NCI-H1436 (cell line): ENCODE measurements at places on chromosomes 4 and X.
A peak's percentile ranks its signal among the peaks of the same experiment; 100 is the strongest.

- no peak for DNase-seq
These were observed 81.0 kb upstream of the SMARCAD1 start for GRCh38 chr4:94126669-94127068.

- DNase-seq: no peak
These were observed 3.5 kb downstream of the ENAM start for GRCh38 chr4:70632028-70632427.

GRCh38 chr4:134627366-134627765 lies 425.8 kb upstream of the PABPC4L start:
- DNase-seq: no peak

DNA sequence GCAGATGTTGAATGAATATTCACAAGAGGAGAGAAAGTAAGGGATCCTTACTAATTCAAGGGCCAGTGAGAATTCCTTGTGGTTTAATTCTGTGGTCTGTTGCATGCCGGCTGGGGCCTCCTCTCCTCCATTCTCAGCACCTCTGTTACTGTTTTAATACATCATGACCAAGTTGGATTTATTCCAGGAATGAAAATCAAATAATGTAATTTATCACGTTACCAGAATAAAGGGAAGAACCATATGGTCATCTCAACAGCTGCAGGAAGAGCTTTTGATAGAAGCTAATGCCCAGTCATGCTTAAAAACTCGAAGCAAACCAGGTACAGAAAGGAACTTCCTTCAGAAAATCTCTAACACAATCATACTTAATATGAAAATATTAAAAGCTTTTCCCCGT lies 54.1 kb downstream of the GRK4 start:
- no peak for DNase-seq

- no peak for DNase-seq
These were observed 29.6 kb downstream of the MCUB start for GRCh38 chr4:109589605-109590004.

DNA sequence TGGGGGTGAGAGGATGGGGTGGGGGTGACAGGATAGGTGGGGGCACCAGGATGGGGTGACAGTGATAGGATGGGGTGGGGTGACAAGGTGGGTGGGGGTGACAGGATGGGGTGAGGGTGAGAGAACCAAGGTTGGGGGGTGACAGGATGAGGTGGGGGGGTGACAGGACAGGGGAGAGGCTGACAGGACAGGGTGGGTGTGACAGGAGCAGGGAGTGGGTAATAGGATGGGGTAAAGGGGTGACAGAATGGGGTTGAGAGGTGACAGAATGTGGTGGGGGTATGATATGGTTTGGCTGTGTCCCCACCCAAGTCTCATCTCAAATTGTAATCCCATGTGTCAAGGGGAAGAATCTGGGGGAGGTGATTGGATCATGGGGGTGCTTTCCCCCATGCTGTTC lies 26.0 kb downstream of the RNF212 start:
- DNase-seq: no peak

GRCh38 chr4:61175495-61175894 lies 24.6 kb upstream of the ADGRL3 start:
- DNase-seq: no peak

DNA sequence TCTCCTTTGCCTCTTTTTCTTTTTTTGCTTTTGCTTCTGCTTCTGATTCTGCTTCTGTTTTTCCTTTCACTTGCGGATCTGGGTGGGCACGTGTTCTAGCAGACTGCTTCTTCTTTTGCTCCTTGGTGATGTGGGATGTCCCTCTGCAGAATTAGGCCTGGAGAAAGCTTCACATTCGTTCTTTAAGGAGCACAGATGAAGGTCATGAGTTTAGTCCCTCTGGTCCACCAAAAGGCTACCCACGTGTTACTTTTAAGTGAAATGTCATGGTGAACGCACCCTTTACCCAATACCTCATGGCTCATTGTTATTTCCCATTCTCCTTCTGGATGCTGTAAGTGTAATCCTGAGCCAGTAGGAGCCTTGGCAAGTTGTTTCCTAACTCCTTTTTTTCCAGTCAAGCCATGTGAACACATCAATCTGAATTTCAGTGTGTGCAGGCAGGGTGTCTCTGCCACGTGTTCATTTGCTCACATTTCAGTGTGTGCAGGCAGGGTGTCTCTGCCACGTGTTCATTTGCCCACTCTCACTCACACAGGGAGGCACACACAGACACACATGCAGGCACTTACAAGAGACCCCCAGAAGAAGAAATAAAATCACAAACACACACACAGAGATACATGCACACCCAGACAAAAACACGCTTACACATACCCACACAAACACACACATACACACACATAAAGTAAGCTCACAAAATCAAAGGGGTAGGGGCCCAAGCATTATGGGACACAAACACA lies 36.9 kb downstream of the NBDY start:
- no peak for DNase-seq

- DNase-seq: peak; percentile 88
These were observed at the start of gene IL13RA1 for GRCh38 chrX:118726887-118727685. Gene IL13RA1 (plus strand): TSS chrX:118727606. CDS start chrX:118727639, 33 bp downstream.

DNA sequence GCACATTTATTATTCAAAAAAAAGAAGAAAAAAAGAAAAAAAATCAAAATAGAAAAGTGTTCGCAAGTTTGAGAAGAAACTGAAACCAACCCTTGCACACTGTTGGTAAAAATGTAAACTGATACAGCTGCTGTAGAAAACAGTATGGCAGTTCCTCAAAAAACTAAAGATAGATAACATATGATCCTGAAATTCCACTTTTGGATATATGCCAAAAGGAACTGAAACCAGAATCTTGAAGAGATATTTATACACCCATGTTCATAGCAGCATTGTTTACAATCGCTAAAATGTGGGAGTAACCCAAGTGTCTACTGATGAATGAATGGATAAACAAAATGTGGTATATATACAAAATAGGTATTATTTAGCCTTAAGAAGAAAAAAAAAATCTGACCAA lies 155.4 kb downstream of the TBCK start:
- no peak for DNase-seq
